Fibroblast of skin of right biceps (primary cell): ENCODE measurements at places on chromosomes 6 and 20.

- DNase-seq, result no peak
Observed at GRCh38 chr6:139647841-139648240, 273.4 kb upstream of the CITED2 start.

DNA sequence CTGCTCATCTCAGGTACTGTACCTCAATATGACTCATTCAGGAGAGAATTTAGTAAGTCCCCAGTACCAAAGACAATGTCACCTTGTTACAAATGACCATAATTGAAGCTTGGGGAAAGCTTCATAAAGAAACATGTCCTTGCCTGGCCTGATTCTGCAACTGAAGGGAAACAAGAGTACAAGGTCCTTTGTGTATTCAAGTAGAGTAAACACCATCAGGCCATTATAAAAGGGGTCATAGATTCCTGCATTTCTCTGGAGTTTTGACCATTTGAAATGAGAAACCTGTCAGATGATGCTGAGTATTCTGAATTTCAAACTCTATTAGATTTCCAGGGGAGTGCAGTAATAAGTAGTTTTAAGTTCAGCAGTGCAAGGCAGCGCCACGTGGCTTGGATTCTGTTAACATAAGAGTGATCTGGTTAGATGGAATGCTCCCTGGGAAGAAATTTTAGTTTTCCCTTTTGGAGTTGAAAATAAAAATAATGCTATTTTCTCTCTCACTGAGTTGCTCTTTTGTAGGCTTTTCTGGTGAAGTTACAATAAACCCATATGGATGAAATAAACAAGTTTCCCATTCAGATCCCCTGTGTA lies 1054.3 kb downstream of the EPHA7 start:
- DNase-seq, result peak; percentile 9

- no peak for DNase-seq
Observed at GRCh38 chr6:36786055-36786675, 53.1 kb downstream of the CPNE5 start.

- no peak for DNase-seq
Observed at GRCh38 chr6:16728513-16729182, 32.6 kb downstream of the ATXN1 start.

DNA sequence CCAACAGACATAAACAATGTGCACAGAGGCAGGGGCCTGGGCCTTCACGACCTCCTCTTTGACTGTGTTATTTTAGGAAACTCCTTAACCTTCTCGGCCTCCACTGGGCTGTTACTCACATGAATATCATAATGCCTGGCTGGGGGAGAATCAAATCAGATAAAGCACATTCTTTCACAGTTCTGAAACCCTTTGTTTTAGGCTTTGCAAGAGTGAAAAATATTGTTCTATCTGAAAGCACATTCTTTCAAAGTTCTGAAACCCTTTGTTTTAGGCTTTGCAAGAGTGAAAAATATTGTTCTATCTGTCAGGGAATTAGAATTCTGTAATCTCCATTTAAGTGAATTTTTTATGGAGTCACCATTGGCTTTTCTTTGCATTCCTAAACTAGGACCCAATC lies 50.7 kb upstream of the SYNDIG1 start:
- DNase-seq, result no peak

GRCh38 chr6:97189767-97190166 lies 93.2 kb downstream of the MMS22L start:
- DNase-seq, result peak; percentile 68
